ENCODE measurements at places on chromosomes 1 and 21.

DNA sequence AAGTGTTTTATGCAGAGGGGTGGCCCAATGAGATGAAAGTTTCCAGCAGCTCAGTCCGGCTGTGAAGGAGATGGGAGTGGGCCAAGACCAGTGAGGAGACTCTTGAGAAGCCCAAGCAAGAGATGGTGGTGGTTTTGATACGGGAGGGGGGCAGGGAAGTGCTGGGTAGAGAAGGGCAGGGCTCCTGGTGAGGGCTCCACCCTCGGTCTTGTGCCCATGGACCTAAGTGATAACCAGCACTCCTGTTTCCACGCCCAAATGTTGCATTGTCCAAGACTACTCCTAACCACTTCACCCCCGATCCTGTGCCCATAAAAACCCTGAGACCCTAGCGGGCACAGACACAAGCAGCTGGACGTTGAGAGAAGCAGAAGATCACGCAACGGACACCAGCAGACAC, 140.9 kb downstream of the MIS18A start:
- no peak for DNase-seq

GRCh38 chr1:248802454-248802853, 23.3 kb downstream of the SH3BP5L start:
- no peak for DNase-seq

- DNase-seq, result peak; percentile 25
Observed at GRCh38 chr1:179867493-179868330, 9.9 kb downstream of the TOR1AIP2 start.

DNA sequence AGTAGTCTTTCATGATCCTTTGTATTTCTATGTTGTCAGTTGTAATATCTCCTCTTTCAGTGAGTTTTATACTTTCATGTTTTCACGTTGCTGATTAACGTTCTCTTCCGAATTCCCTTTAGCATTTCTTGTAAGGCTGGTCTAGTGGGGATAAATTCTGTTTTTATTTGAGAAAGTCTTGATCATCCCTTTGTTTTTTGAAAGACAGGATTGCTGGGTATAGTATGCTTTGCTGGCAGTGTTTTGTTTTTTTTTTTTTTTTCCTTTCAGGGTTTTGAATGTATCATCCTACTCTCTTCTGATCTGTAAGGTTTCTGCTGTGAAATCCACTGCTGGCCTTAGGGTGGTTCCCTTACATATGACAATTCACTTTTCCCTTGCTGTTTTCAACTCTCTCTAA, 74.4 kb downstream of the SCMH1 start:
- no peak for DNase-seq

GRCh38 chr1:232562855-232563510, 67.0 kb downstream of the SIPA1L2 start:
- no peak for DNase-seq

GRCh38 chr1:34915521-34915920, 13.9 kb downstream of the DLGAP3 start:
- DNase-seq, result no peak

DNA sequence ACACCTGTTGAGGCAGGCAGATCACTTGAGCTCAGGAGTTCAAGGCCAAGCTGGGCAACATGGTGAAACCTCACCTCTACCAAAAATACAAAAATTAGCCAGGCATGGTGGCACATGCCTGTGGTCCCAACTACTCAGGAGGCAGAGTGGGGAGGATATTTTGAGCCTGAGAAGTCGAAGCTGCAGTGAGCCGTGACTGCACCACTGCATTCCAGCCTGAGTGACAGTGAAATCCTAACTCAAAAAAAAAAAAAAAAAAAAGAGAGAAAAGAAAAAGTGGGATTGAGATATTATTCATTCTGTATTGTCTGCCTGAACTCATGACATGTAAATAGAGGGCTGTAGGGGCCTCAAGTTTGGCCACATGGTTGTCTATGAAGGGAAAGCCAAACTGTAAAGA, 37.3 kb downstream of the WNT2B start:
- DNase-seq, result peak; percentile 77

DNA sequence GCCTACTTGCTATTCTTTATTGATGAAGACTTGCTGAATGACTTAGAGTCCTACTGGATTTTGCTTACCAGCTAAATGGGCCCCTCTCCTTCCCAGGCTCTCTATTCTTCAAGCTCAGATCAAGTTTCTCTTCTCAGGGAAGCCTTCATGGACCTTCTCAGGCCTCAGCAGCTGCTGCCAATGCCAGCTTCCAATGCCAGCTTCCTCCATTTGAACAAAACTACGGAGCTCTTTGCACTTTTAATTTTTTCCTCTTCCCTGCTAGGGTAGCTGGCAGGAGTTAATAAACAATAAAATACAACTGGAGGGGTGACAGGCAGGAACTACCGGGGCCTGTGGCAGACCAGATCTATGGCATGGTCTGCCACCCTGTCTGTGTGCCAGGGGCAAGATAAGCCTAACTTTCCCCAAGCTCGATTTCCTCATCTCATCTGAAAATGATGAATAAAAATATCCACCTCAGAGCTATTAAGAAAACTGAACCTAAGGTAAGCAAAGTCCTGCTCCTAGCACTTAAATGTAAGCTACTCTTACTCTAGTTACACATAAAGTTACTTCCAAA, 995 bp upstream of the IPO13 start:
- no peak for DNase-seq

DNA sequence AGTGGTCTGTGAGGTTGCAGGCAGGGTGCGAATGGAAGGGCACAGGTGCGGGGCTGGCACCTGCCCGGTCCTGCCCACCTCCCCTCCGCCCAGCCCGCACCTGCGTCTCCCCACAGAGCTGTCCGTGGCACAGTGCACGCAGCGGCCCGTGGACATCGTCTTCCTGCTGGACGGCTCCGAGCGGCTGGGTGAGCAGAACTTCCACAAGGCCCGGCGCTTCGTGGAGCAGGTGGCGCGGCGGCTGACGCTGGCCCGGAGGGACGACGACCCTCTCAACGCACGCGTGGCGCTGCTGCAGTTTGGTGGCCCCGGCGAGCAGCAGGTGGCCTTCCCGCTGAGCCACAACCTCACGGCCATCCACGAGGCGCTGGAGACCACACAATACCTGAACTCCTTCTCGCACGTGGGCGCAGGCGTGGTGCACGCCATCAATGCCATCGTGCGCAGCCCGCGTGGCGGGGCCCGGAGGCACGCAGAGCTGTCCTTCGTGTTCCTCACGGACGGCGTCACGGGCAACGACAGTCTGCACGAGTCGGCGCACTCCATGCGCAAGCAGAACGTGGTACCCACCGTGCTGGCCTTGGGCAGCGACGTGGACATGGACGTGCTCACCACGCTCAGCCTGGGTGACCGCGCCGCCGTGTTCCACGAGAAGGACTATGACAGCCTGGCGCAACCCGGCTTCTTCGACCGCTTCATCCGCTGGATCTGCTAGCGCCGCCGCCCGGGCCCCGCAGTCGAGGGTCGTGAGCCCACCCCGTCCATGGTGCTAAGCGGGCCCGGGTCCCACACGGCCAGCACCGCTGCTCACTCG, 23.3 kb downstream of the FTCD start:
- DNase-seq, result no peak

DNA sequence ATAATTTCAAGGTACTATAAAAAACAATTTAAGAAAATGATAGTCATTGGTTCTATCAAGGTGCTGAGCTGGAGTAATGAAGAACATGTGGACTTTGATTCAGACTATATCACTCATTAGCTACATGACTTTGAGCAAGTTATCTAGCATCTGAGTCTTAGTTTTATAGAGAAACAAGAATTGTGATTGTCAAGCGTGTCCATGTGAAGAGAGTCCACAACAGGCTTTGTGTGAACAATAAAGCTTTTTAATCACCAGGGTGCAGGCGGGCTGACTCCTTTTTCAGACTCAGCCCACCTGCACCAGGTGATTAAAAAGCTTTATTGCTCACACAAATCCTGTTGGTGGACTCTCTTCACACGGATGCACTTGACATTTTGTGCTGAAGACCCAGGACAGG, 26.6 kb upstream of the DMRTB1 start:
- no peak for DNase-seq

- DNase-seq, result no peak
Observed at GRCh38 chr1:18160290-18160942, 52.8 kb downstream of the IGSF21 start.

GRCh38 chr1:202310746-202311145, 31.0 kb downstream of the UBE2T start:
- DNase-seq, result no peak

- DNase-seq, result no peak
Observed at GRCh38 chr1:183003203-183003602, 20.0 kb upstream of the LAMC1 start.

GRCh38 chr1:84344286-84344685, 42.8 kb downstream of the SAMD13 start:
- peak; percentile 51 for DNase-seq

- DNase-seq, result peak; percentile 87
Observed at GRCh38 chr1:17632541-17633184, 93.2 kb downstream of the ARHGEF10L start.
